BJ (cell line): ENCODE measurements at places on chromosomes 1 and 21.

DNA sequence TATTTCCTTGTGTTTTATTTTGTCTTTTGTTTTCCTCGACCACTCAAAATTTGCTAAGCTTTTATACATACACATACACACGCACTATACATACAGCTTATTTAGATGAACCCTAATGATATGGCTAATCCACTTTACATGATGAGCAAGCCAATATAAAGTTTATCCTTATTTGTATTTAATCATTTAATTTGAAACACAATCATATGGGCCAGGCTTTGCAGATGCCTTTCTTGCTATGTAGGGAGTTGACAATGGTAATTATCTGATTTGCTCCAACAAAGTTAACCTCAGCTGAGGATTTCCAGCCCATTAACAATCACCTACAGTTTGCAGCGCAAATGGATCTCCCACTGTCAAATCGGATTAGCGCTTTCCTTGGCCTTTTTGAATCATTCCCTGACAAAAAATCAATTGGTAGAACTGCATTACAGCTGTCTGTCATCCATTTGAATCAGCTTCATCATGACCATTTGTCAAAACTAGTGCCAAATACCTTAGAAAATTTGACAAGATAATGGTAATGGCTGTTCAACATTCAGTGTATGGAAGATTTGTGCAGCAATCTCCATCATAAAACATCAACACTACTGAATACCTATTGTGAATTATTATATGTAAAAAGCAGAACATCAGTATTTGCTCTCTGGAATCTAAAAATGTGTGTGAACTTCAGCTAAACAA, 352.6 kb downstream of the MRPL39 start:
- DNase-seq, result no peak

DNA sequence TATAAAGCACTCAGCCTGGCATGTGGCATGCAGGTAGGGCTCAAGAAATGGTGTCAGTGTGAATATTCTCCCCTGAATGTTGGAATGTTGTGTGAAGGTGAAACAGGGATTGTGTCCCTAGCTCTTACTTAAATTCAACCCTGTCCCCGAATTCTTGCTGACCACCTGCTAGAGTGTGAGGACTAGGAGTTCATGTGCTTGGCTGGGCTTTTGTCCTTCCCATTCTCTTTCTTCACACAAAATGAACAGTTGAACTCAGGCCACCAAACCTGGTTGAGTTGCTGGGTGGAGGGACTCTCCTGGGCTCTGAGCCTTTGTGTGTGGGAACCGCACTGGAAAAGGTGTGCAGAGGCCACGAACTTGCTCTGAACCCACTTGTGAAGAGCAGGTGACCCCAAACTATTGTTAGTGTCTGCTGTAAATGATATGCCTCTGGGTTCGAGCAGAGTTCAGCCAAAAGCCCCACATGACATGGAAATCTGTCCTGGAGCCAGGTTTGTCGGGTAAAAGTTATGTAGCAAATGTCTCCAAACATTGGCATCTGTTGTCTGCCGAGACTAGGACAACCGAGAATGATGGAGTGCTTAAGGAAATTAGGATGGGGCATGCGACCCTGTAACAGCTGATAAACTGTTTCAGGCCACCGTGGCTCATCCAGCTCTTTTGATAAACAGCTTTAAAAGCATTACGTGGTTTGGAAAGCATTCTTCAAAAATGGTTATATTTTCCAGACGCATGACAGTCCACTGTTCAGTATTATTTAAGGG, 144.2 kb downstream of the DHRS3 start:
- no peak for DNase-seq

DNA sequence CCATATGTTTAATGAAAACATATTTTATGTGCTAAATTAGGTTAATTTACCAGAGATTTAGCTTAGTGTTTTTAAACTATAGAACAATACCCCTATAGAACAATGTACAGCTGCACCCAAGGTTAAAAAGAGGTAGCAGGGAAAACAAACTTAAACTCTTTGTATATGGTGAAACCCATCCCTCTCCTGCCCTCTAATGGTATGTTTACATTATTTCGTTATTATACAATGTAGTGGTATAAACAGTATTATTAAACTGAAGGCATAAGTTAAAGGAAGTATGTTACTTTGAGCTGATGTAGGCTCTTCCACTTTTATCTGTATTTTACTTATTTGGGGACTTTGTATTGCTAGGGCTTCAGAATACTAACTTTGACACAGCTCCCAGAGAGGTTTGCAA, 16.7 kb upstream of the ZYG11A start:
- DNase-seq, result no peak

DNA sequence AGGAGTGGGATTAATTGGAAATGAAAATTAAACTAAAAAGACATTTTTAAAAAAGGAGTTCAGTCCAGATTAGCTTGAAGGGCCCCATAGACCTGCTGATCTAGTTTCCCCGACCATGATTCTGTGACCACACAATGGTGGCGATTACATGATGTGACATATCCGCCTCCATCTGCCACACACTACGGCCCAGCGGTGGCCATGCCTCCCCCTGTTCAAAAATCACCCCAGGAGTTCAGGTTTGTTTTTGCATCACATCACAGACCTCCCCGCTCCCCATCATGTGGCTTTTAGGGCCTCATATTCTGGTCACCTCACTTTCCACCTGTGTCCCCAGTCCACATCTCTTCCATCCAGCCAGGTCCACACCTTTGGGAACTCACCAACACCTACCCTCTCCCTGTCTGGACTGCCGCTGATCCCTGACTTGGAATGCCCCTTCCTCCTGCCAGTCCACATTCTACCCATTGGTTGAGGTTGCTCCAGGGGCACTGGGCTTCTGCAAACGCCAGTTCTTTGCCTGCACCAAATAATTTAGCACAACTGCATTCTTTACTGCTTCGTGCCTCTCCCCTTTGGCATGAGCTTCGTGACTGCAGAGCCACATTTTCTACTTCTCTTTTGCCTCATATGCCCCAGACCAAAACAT, 38.9 kb downstream of the CD247 start:
- DNase-seq, result no peak

GRCh38 chr21:44598061-44598460, 2.3 kb upstream of the KRTAP10-7 start:
- DNase-seq, result no peak

- DNase-seq, result no peak
Observed at GRCh38 chr1:236762410-236762809, 32.7 kb upstream of the MTR start.

GRCh38 chr1:64242895-64243756, 39.7 kb downstream of the UBE2U start:
- no peak for DNase-seq
